Hematopoietic multipotent progenitor cell treated with erythropoietin and hydrocortisone succinate and interleukin-3 and kit ligand, for 6 days (in vitro differentiated cells): ENCODE measurements at places on chromosomes 12 and 14.

- no peak for DNase-seq
These were observed 900.9 kb downstream of the FLRT2 start for GRCh38 chr14:86430853-86431252.

DNA sequence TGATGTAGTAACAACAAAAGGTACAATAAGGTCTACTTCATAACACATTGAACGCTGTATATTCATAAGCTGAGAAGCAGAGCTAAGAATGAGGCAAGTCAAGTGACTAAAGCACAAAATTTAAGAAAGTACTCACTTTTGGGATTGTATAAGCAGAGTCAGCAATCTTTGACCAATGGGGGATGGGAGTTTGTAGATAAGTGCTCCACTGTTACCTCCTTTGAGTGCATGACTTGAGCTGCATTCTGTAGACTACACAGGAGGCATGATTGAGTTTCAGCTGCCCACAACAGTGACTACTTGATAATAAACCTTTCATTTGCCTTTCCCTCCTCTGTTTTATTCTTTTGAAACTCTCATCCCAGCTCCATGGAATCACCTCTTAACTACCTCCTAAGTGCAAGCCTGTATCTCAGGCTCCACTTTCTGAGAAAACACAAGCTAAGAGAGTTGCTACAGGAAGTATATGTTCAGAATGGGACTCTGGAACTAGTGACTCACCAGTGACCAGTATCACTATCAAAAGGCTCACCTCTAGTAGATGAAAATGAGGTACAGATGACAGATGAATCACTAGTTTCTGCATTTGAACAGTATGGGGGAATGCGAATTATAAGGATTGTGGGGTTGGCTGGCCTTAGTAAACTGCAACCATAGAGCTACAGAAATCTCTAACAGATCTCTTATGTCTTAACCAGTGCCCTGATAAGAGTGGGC is 49.2 kb downstream of the SLC35F4 start:
- no peak for DNase-seq

DNA sequence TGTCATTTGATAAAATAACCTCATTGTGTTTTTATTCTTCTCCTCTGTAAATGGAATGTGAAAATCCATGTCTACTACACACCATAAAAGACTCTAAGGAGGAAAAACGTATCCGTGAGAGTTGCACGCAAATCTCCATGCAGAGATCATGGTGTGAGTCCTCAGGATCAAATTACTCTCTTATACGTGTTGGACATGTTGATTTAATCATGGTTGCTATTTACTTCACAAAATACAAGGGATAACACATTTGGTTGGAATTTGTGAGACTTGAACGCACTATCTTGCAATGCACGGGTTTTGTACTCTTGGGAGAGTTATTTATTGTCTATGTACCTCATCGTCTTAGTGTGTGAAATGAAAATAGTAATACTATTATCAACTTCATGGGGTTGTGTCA is 128.0 kb upstream of the RASSF8 start:
- no peak for DNase-seq

GRCh38 chr14:64681796-64682710 is 22.2 kb upstream of the PLEKHG3 start:
- DNase-seq, result no peak

GRCh38 chr14:21098076-21098891 is at the start of gene ZNF219:
TSS of gene ZNF219 (minus strand) at chr14:21098655. CDS start at chr14:21093591, 5,064 bp downstream.
- DNase-seq, result peak; percentile 68

GRCh38 chr12:75905922-75906321 is 125.7 kb downstream of the PHLDA1 start:
- DNase-seq, result no peak

DNA sequence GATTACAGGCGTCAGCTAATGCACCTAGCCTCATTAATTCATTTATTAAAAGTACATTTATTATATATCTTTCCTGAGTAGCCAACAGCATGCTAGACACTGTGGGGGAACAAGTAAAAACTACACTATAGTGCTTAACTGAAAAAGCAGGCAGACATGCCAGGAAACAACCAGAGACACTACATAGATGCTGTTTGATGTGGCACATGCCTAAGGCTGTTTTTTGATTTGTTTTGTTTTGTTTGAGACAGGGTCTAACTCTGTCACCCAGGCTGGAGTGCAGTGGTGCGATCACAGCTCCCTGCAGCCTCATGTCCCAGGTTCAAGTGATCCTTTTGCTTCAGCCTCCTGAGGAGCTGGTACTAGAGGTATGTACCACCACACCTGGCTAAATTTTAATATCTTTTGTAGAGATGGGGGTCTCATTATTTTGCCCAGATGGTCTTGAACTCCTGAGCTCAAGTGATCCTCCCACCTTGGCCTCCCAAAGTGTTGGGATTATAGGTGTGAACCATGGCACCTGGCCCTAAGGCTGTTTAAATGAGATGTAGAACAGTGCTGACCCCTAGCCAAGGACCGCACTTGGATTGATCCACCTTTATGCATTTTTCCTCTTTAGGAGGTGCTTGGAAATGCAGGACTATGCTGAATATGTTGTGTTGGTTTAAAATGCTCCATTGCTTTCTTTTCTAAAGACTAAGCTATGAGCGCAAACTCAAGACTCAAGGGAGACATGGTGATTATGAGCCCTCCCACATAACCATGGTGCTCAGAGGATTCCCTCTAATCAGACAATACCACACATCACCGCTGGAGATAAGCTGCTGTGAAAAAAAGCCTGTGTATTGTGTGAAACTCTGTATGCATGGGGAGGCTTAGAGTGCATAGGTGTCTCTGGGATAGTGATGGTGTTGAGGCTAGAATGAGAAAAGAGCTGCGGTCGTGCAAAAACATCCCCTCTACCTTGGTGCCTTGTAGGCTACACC is 10.5 kb upstream of the C14orf93 start:
- DNase-seq, result peak; percentile 87

DNA sequence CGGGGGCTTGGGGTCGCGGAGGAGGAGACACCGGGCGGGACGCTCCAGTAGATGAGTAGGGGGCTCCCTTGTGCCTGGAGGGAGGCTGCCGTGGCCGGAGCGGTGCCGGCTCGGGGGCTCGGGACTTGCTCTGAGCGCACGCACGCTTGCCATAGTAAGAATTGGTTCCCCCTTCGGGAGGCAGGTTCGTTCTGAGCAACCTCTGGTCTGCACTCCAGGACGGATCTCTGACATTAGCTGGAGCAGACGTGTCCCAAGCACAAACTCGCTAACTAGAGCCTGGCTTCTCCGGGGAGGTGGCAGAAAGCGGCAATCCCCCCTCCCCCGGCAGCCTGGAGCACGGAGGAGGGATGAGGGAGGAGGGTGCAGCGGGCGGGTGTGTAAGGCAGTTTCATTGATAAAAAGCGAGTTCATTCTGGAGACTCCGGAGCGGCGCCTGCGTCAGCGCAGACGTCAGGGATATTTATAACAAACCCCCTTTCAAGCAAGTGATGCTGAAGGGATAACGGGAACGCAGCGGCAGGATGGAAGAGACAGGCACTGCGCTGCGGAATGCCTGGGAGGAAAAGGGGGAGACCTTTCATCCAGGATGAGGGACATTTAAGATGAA is 630 bp downstream of the FOS start:
- DNase-seq, result peak; percentile 80

DNA sequence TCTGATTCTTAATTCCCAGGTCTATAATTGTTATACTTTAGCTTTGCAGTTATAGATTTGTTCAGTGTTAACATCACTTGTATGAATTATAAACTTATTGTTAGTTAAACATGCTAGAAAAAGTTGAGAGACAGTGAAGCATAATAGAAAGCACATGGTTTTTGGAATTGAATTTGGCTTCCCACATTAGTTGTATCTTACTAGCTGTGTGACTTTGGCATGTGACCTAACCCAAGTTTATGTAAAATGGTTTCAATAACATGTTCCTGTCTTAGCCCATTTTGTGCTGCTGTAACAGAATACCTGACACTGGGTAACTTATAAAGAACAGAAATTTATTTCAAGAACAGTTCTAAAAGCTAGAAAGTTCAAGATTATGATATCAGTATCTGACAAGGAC is 146.3 kb downstream of the PDE3A start:
- no peak for DNase-seq

DNA sequence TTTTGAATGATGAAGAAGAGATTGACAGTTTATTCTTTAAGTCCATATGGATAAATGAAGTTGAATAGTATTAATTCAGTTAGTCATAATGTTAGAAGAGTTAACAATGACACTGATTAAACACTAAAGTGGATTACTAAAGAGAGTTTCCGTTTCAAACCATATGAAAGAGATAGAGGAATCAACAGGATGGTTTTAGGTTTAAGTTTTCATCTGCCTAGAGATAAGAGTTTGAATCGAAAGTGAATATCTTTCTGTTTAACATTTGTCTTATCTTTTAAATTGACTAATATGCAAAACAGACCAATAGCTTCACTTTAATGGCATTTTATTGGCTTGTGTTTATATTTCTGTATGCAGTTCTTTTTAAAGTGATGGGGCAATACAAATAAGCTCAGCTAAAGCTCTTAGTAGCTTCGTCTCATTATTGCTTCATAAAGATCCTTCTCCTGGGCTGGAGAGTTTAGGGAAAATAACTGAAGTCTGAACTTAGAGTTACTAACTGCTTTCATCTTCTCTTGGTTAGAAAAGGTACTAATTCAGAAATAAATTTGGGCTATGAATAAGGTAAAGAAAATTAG is 66.0 kb downstream of the MIPOL1 start:
- no peak for DNase-seq

DNA sequence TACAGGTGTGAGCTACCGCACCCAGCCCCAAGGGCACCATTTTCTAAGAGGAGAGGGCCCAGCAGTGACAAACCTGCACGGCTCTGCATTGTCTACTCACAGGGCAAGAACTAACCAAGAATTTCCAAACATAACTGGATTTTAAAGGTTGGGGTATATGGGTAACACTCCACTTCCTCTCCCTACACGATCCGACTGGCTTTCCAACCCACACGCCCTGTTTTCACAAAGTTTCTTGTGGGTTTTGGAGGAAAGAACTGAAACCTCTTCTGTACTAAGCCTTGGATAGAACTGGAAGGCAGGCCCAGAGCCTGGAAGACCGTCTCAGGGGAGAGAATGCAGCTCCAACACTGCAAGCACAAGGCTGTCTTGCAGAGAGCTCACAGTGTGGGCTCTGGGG is 24.9 kb downstream of the SNRNP35 start:
- DNase-seq, result no peak

- no peak for DNase-seq
These were observed 1772.0 kb upstream of the FLRT2 start for GRCh38 chr14:83757916-83758315.

GRCh38 chr12:92675092-92675865 is 27.5 kb upstream of the PLEKHG7 start:
- DNase-seq, result no peak

DNA sequence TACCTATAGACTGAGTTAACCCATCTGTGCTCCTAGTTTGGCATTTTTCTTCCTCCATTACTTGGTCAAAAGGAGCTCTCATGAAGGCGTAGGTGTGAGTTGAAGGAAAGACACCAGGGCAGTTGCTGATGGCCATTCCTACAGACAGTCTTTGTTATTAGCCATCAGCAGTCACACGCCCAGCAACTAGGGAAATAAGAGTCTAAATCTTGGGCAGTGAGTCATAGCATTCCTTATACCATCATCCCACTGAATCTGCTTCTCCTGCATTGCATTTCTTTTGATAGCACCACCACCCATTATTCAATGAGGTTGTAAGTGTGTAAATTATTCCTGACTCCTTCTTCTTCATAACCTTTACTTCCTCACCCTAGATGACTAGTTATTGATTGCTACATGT is 150.9 kb upstream of the IGF1 start:
- no peak for DNase-seq

- peak; percentile 28 for DNase-seq
These were observed 134.8 kb upstream of the VRK1 start for GRCh38 chr14:96662116-96662970.

DNA sequence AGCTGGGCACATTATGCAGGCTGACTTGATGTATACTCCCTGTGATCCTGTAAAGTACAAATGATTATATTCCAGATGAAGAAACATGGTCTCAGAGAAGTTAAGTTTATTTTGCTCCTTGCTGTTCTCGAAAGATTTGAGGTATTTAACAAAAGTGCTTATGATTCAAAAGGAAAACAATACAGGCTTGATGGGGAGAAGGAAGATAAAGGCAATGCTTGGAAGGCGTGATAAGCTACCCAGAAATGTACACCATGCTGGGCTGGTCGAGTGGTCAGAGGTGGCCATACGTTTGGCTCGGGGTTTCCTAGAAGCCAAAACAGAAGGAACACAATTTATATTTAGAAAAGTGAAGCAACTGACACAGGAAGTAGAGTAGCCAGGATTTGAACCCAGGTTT is 201.0 kb downstream of the KTN1 start:
- no peak for DNase-seq

GRCh38 chr12:43060742-43061141 is 471.2 kb upstream of the PRICKLE1 start:
- no peak for DNase-seq

- peak; percentile 58 for DNase-seq
These were observed 1.3 kb downstream of the LYSET start for GRCh38 chr14:93186466-93186865.

- no peak for DNase-seq
These were observed 124.1 kb upstream of the E2F7 start for GRCh38 chr12:77189458-77189857.

GRCh38 chr12:18146363-18146762 is 56.4 kb upstream of the RERGL start:
- peak; percentile 48 for DNase-seq

GRCh38 chr14:60512973-60513571 is 4.1 kb downstream of the SIX6 start:
- no peak for DNase-seq

GRCh38 chr14:105448706-105449111 is 25.9 kb upstream of the CRIP2 start:
- peak; percentile 78 for DNase-seq

DNA sequence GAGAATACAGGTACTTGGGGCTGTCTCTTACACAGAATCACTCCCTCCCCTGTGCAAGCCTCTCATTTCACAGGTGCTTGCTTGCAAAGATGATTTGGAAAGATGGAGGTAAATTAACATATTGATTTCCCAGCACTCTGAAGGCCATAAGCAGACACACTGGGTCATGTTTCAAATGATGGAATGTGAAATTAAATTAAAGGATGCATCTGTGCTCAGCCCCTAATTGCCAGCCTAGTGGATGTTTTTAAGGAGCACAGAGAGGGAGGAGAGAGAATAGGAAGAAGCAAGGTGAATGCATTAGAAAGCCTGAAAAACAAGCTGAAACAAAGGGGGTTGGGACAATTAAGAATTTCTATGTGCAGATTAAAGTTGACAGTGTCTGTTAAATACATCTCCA is 96.1 kb upstream of the GRIP1 start:
- no peak for DNase-seq

DNA sequence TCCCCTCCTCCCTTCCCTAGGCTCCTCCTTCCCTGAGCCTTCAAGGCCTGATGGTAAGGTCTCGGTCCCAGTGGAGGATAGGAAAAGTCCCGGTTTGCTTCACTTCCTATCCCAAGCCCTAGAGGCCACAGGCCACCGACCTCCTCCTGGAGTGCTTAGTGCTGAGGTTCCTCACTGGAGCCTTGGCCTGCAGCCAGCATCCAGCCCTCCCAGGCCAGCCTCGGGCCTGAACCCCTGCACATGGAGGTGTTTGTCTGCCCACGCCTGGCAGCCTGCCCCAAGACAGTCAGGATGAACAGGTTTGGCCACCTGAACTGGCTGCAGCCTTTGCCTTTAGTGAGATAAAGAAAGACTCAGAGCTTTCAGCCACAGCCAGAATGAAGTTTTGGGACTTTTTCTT is 15.8 kb upstream of the KRT7 start:
- no peak for DNase-seq

GRCh38 chr12:56257491-56258067 is 605 bp downstream of the ANKRD52 start:
- DNase-seq, result peak; percentile 37

- no peak for DNase-seq
These were observed 37.5 kb upstream of the KRR1 start for GRCh38 chr12:75548879-75549278.
